CD8-positive, alpha-beta memory T cell (primary cell): ENCODE measurements at places on chromosomes 13 and 19. TPM values are rescaled to one million over a fixed set of nuclear protein-coding genes. Genes with fewer than 3 reads are reported as not detected.
A peak's percentile ranks its signal among the peaks of the same experiment; 100 is the strongest.

- no peak overlapping the region for H3K27ac ChIP-seq
- H3K27me3 ChIP-seq = no peaks in the 10 kb centered on the region
- no peaks in the 10 kb centered on the region for H3K4me1 ChIP-seq
- no peaks in the 10 kb centered on the region for H3K36me3 ChIP-seq
- no peak overlapping the region for H3K4me3 ChIP-seq
Observed at GRCh38 chr13:38635030-38635429, 51.8 kb upstream of the FREM2 start.

GRCh38 chr13:29958476-29958875, 108.1 kb upstream of the UBL3 start:
- peak; percentile 63 for DNase-seq
- peaks cover 27% of the 10 kb centered on the region for H3K4me1 ChIP-seq
- no peak overlapping the region for H3K4me3 ChIP-seq
- no peak overlapping the region for H3K27ac ChIP-seq
- H3K36me3 ChIP-seq = no peaks in the 10 kb centered on the region

GRCh38 chr13:38998739-38999138, 8.1 kb upstream of the STOML3 start:
- no peak overlapping the region for H3K27ac ChIP-seq
- DNase-seq = no peak
- H3K4me1 ChIP-seq = no peaks in the 10 kb centered on the region
- H3K36me3 ChIP-seq = no peaks in the 10 kb centered on the region
- H3K4me3 ChIP-seq = no peak overlapping the region
- no peaks in the 10 kb centered on the region for H3K27me3 ChIP-seq

DNA sequence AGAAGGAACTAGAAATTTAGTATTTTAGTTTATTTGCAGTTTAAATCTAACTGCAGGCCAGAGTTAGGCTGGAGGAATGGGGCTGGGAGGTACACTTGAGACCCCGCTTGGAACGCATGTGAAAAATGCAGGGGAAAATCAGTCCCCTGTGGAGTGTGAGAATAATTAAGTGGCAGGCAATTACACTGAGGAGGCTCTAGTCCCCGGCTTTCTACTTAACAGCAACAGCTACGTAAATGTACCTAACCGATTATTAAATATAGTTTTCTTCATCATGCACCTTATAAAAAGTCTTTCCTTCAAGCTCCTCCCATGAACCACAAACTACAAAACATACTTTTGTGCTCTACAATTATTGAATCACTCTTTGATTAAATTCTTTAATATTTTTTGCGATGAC, 804 bp downstream of the ZNF708 start:
- peak overlapping the region; percentile 88 for H3K4me3 ChIP-seq
- H3K27me3 ChIP-seq = no peaks in the 10 kb centered on the region
- no peak for DNase-seq
- H3K36me3 ChIP-seq = peaks cover 4% of the 10 kb centered on the region

DNA sequence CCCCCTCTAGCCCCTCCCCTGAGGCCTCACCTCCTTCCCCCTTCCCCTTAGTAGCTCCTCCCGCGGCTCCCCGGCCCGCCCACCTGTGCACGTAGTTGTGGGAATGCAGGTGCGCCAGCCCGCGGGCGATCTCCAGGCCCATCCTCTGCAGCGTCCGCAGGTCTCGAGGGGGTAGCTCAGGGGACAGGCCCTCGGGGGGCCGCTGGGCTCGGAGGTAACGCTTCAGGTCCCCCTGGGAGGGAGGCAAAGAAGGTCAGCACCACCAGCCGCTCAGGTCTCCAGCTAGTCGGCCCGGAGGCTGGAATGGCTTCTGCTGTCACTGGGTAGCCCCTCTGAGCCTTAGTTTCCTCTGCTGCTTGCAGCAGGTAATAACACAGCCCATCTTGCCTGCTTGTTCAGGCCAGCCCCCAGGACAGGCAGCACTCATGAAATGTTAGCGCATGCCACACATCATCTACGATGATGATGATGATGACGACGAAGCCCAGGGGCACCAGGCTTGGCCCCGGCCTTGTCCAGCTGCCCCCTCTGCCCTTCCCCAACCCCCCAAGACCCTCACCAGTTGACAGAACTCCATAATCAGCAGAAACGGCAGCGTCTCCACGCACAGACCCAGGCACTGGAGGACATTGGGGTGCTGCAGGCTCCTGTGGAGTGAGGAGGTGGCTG, 9.2 kb downstream of the LMTK3 start:
- H3K27me3 ChIP-seq = no peaks in the 10 kb centered on the region
- DNase-seq = peak; percentile 52
- no peaks in the 10 kb centered on the region for H3K36me3 ChIP-seq
- peak overlapping the region; percentile 38 for H3K27ac ChIP-seq
- H3K4me3 ChIP-seq = no peak overlapping the region

DNA sequence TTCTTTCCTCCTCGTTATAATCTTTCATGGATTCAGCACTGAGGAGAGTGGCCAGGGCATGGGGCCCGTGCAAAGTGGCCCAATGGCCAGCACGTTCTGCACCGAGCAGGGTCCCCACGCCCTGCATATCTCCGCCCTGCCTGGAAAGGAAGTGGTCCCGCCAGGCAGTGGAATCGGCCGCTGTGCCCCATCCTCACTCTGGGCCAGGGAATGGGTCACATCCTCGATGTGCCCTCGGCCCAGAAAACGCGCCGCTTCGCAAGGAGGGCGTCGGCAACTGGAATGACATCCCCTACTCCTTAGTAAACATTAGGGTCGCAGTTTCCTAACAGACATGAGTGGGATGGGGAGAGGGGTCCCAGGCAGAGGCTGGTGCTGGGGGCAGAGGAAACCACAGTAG, 90.7 kb downstream of the ZNF254 start:
- no peak overlapping the region for H3K27ac ChIP-seq
- no peak for DNase-seq
- no peaks in the 10 kb centered on the region for H3K4me1 ChIP-seq
- H3K27me3 ChIP-seq = no peaks in the 10 kb centered on the region

- H3K36me3 ChIP-seq = no peaks in the 10 kb centered on the region
- H3K4me1 ChIP-seq = peaks cover 52% of the 10 kb centered on the region
- H3K27ac ChIP-seq = peak overlapping the region; percentile 92
- peak overlapping the region; percentile 99 for H3K4me3 ChIP-seq
Observed at GRCh38 chr13:48234566-48235340, 1.7 kb downstream of the ITM2B start.

DNA sequence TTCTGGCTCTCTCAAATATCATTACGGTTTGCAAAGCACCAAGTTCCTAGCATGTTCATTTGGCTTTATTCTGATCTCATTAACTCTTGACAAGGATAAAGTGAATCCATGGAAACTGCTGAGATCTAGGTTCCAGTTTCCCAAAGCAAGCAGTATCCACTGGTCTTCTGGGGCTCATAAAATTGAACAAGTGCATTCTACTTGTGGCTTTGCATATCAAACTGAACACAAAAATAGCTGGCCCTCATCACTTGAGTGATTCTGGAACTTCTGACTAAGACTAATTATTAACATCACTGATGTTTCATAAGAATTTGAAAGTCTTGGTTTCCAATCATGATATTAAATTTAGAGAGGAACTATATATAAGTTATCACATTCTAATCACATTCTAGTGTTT, 6.3 kb upstream of the KCTD12 start:
- H3K4me3 ChIP-seq = no peak overlapping the region
- H3K36me3 ChIP-seq = no peaks in the 10 kb centered on the region
- no peak for DNase-seq
- peaks cover 8% of the 10 kb centered on the region for H3K27me3 ChIP-seq
- no peak overlapping the region for H3K27ac ChIP-seq

DNA sequence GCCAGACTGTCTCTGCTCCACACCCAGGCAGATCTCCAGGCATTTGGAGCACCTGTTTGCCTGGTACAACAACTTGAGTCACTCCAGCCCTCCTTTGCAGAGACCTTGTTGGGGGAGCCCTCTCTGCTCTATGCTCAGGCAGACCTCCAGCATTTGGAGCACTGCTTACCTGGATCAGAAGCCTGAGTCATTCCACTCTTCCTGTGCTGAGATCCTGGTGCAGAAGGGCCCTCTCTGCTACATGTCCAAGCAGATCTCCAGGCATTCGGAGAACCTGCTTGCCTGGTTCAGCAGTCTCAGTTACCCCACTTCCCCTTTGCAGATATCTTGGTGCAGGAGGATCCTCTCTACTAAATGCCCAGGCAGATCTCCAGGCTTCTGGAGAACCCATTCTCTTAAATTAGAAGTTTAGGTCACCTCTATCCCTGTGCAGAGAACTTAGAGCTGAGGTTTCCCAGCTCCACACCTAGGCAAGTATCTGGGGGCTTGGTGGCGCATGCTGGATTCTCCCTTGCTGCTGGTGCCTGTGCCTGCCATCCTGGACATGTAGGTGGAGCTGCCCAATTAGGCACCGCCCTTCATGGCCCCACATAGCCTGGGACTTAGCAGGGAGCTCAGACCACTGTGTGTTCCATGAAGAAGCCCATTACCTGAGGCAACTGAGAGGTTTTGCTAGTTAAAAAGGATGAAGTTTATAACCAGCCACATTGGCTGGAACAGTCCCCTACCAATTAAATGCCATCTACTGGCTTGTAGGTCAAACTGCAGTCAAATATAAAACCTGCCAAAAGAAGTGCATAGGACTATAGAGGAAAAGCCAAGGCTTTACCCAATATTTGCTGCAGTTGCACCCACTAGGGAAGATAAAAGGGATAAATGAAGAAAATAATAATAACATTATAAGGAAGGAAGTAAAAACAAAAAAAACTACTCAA, 97.6 kb upstream of the SLITRK6 start:
- H3K27me3 ChIP-seq = no peaks in the 10 kb centered on the region
- no peaks in the 10 kb centered on the region for H3K36me3 ChIP-seq

DNA sequence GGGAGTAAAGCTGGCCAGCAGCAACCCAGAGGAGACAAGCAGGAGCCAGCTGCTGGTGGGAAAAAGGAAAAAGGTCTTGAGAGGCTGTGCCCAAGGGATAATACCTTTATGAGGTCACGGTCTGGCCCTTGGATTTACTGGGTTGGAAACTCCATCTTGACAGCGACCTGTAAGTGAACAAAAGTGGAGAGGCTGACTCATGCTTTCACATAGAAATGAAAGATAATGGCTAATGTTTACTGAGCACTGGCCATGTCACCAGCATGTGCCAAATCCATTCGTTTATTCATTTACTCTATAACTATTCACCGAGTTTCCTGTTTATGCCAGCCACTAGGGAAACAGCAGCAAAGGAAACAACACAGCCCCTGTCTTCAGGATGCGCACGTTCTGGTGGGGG, 4.7 kb downstream of the VRK3 start:
- no peaks in the 10 kb centered on the region for H3K27me3 ChIP-seq
- no peak overlapping the region for H3K27ac ChIP-seq
- no peak for DNase-seq
- H3K4me1 ChIP-seq = peaks cover 19% of the 10 kb centered on the region

MYH14 gene
- not detected for total RNA-seq

DNA sequence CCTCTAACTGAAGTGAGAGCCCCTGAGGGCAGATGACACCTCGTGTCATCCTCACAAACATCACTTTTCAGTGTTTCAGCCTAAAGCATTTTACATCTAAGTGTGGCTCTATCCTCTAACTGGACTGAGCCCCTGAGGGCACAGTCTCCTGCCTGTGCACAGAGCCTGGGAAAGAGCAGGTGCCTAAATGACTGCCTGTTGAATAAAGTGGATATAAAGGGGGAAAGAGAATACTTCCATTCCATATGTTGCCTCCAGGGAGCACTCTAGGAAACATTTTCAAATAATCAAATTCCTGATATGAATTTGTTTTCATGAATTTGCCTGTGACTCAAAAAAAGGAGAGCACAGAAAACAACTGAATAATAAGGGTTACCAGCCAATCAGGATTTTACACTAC, 32.2 kb downstream of the CNMD start:
- DNase-seq = no peak
- no peaks in the 10 kb centered on the region for H3K4me1 ChIP-seq
- no peaks in the 10 kb centered on the region for H3K36me3 ChIP-seq
- H3K27me3 ChIP-seq = no peaks in the 10 kb centered on the region

DNA sequence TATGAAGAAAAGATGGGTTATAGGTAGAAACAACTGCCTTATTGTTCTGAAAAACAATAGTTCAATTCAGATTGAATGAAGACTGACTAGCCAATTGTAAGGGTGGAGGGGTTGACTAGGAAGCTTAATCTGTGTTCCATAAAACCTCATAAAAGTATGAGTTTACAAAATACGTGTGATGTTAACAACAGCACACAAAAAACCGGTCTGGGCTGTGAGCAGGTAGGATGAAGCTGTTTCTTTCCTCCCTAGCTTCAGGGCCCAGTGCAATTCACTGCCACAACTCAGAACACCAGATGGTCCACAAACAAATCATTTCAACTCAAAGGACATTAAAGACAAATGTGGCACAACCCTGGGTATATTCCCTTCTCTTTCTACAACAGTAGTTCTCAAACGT, 3.2 kb downstream of the OXGR1 start:
- no peak overlapping the region for H3K4me3 ChIP-seq
- no peak overlapping the region for H3K27ac ChIP-seq
- H3K27me3 ChIP-seq = peaks cover 8% of the 10 kb centered on the region
- no peak for DNase-seq
- no peaks in the 10 kb centered on the region for H3K36me3 ChIP-seq

OR7D2 gene
- not detected for total RNA-seq

FAM216B gene
- total RNA-seq = not detected

GRCh38 chr19:1744822-1745563, 8.3 kb upstream of the ONECUT3 start:
- no peaks in the 10 kb centered on the region for H3K36me3 ChIP-seq
- no peak for DNase-seq
- H3K4me1 ChIP-seq = peaks cover 25% of the 10 kb centered on the region
- H3K4me3 ChIP-seq = no peak overlapping the region

CBARP gene
- total RNA-seq = 0.80 TPM

- DNase-seq = no peak
- H3K4me3 ChIP-seq = no peak overlapping the region
- no peak overlapping the region for H3K27ac ChIP-seq
- no peaks in the 10 kb centered on the region for H3K36me3 ChIP-seq
- no peaks in the 10 kb centered on the region for H3K4me1 ChIP-seq
Observed at GRCh38 chr13:63954683-63955082, 2539.0 kb upstream of the PCDH20 start.

SYNGR4 gene
- not detected for total RNA-seq

RETN gene
- not detected for total RNA-seq

FGF14 gene
- not detected for total RNA-seq
